ENCODE measurements at places on chromosomes 1 and 21. TPM values are rescaled to one million over a fixed set of nuclear protein-coding genes. Genes with fewer than 3 reads are reported as not detected.

GRCh38 chr1:98157524-98158313, 236.9 kb upstream of the DPYD start:
- DNase-seq: no peak

The RIPPLY3 gene
- total RNA-seq: not detected

GRCh38 chr21:32007456-32007855, 134.6 kb downstream of the HUNK start:
- DNase-seq: no peak

- no peak for DNase-seq
Measured at GRCh38 chr1:238384381-238384780, 493.7 kb upstream of the ZP4 start.

GRCh38 chr1:35448344-35448801, 108.8 kb downstream of the KIAA0319L start:
- no peak for DNase-seq

- DNase-seq: no peak
Measured at GRCh38 chr1:110057963-110058518, 12.4 kb downstream of the ALX3 start.

DNA sequence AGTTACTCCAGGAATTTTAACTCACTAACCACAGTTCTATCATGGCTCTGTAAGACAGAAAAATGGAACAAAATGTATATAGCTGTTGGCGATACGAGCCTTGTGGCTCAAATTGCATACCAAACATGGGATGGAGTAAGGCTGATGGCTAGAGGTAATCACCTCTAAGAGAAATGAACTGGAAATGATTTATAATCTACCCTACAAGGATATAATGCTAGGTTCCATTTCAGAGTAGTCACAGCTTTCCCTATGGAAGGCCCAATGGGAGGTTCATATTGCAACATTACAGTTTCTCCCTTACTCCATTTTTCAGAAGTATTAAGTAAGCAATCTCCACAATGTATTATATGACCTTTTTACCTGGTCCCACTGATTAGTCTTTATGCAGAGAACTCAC, 61.6 kb downstream of the EDEM3 start:
- DNase-seq: no peak

GRCh38 chr1:79811173-79811572, 804.6 kb upstream of the ADGRL4 start:
- no peak for DNase-seq

DNA sequence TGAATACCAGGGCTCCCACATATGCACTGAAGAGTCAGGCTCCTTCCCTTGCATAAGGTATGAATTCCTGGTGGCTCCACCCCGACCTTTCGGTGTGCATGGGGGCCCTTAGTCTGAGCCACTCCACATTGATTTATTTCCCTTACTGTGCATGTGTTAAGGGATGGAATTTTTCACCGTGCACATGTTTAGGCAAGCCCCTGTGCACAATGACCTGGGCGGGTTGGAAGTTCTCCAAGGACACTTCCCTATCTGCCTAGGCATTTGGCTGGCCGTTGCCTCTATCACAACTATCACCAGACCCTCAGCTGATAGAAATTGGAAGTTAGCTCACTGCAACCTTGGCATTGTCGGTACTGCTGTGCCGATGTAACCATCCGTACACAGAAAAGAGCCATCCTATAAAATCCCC, 9.7 kb downstream of the S100A6 start:
- no peak for DNase-seq

The OR2AK2 gene
- total RNA-seq: 0.35 TPM

GRCh38 chr1:14926818-14927575, 226.6 kb upstream of the TMEM51 start:
- no peak for DNase-seq

DNA sequence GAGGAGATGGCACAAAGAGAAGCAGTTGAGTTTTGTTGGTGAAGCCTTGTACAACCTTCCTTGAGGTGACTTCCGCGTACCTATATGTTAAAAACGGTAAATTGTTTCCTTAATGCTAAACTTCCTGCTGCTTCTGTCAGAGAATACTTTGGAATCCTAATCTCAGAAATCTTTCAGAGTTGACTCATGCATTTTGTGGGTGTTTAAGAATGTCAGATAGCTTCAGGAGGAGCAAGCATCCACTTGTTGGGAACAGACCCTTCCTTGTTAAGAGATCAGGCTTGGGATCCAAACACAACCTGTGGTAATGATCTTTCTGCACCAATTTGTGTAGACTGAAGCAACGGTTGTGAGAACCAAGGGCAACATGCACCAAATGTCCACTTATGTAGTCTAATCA, 29.5 kb downstream of the AK4 start:
- DNase-seq: no peak

DNA sequence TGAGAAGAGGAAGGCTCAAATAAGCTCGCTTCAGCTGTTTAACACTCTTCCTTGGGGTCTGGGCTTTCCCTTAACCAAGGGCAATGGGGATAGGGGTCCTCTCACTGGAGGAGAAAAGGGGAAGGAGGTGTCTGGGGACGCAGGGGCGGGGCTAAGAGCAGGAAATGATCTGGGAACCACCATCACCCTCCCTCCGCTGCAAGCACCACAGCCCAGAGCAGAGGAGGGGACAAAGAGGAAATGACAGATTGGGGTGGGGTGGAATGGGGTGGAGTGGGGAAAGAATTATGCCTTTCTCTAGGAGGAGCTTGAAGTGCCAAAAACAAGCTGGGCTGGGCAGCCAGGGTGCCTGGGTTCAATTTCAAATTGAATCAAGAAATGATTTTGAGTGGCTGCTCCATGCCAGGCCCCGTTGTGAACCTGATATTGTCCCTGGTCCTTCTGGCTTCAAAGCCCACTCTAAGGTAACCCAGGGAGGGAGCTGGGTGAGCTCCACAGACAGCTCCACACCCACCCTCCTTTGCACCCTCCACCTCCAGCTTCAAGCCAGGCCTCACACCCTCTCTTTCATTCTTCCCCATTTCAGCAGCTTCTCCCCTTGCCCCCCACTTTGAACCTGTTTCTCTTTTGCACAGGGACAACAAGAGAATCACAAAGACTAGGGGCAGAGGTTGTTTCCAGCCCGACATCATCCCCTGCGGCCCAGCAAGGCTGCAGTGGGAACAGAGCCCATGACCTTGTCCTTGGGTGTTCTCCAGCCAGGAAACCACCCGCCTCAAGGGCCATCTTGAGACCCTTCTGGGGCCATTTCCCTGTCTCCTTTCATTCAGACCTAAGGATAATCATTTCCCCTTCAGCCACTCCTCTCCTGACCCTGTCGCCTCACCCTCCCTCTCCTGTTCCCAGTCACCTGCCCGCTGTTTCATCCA, 1.1 kb downstream of the ARHGAP30 start:
- peak; percentile 93 for DNase-seq

The WNT4 gene
- total RNA-seq: not detected

The NEGR1 gene
- total RNA-seq: not detected

- DNase-seq: no peak
Measured at GRCh38 chr1:13826009-13826408, 126.0 kb downstream of the PRDM2 start.

The ARHGAP29 gene
- total RNA-seq: not detected

The HSPB7 gene
- not detected for total RNA-seq

The OVAAL gene
- not detected for total RNA-seq

The FCRL6 gene
- total RNA-seq: 0.41 TPM

DNA sequence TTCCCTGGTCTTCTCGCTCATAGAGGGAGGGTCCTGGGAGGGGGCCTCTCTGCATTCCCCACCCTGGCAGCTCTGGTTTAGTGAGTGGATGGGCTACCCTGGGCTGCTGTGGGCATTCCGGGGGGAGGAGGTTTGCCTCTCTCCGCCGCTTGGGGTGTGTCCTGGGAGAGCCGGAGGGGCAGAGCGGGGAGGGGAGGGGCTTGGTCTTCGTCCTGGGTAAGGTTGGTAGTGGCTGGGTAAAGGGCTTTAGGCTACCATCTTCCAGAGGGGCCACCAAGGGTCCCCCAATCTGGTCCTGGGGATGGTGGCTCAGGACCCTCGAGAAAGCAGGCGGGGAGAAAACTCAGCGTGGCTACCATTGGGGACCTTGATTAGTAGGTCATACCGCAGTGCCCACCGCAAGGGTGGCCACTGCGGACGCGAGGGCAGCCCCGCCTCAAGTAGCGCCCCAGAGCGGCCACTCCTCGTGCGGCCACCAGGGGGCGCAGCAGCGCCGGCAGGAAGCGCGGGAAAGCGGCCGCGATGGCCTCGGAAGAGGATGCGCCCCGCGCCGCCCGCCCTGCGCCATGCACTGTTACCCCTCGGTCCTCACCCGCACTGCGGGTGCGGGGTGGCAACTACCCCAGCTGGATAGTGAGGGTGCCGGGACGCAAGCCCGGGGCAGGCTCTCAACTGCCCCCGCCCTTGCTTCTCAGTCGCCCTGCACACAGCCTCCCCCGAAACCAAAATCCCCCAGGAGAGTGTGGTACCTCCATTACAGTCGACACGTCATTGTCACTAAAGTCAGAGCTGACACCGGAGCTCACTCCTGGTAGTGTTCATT, 44.1 kb upstream of the SLC25A33 start:
- DNase-seq: peak; percentile 57

The OR2M3 gene
- total RNA-seq: not detected

GRCh38 chr1:2433936-2434655, 21.7 kb upstream of the PEX10 start:
- DNase-seq: no peak

All from CD4-positive, alpha-beta memory T cell (primary cell).